ENCODE measurements at places on chromosomes 4 and X.
A peak's percentile ranks its signal among the peaks of the same experiment; 100 is the strongest.

DNA sequence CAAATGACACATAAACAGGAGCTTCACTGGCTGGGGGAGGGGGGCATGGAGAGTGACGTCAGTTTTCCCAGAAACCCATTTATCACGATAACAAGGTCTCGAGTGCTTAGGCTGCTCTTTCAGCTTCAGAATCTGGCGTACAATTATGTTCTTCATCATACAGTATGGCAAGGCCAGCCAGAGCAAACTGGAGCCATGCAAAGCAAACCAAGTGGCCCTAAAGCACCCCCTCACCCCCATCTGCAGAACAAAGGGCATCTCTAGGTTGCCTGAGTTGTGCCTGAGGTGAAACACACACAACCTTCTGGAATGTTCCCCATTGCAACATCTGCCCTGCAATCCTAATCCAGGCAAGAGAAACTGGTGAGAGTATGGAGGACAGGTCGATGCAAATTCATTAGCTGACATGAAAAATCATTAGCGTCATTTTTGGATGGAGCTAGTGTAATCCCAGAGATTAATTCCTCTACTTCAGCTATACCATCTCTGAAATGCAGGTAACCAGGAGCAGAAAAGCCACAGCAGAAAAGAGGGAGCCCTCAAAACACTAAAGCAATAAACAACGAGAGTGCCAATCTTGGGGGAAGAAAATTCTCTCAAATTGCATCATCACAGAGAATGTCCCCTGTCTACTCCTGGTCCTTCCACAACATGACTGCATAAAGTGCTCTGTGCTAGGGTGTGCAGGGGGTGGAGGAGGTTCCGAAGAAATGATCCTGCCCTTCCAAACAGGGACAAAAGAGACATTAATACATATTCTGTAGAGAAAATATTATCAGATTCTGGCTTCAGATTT lies 1.8 kb downstream of the SEPTIN6 start:
- peak; percentile 59 for DNase-seq

DNA sequence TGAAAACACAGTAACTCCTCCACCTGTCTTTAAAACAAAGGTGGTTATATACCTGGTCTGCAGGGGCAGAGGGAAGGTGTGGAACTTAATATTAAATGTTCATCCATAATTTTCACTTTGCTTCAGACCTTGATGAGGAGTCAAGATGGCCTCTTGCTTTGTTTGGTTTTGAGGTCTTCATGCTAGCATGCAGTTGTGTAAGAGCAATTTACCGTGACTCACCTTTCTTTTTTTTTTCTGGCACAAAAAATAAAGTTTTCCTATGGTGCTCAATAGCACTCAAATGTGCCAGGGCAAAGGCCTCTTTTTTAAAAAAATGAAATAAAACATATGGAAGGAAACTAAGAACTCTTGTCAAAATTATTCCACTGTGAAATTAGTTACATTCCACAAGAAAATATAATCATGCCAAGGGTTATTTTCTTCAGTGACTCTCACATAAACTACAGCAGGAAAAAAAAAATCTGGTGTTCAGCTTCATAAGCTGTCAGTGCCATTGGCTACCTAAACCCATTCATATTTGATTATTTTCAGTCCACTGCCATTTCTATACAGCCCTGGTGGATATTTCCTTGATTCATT lies 128.2 kb downstream of the SLC7A11 start:
- peak; percentile 61 for DNase-seq

- no peak for DNase-seq
Measured at GRCh38 chrX:108310506-108310905, 127.7 kb downstream of the COL4A6 start.

DNA sequence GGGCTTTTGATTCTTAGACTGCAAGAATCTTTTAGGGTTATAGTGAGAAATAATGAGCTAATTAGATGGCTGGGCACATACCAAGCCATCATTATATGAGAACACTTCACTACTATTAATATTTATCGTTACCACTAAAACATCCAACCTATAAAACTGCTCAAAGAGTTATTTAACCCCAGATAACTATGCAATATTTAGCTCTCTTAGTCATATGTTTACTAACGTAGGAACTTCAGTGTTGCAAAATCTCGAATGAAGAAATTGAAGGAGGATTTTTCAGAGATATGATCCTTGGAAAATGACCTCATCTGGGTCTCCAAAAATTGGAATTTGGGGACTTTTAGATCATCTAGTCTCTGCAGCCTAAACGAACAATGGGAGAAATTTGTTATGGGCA lies 265.0 kb upstream of the RPS6KA3 start:
- DNase-seq, result peak; percentile 54

GRCh38 chr4:24824720-24825119 lies 29.3 kb downstream of the SOD3 start:
- no peak for DNase-seq

- DNase-seq, result no peak
Measured at GRCh38 chr4:40216622-40217366, 20.0 kb downstream of the RHOH start.

GRCh38 chr4:118843237-118843636 lies 7.3 kb upstream of the SEC24D start:
- no peak for DNase-seq

GRCh38 chr4:130705023-130705422 lies 1609.1 kb downstream of the C4orf33 start:
- no peak for DNase-seq

All from AG10803 (cell line).